Activated CD4-positive, alpha-beta T cell treated with anti-CD3 and anti-CD28 coated beads, Interleukin-2, amount 50 U/mL, for 1 hour (primary cell): ENCODE measurements at places on chromosomes 7 and 10.

DNA sequence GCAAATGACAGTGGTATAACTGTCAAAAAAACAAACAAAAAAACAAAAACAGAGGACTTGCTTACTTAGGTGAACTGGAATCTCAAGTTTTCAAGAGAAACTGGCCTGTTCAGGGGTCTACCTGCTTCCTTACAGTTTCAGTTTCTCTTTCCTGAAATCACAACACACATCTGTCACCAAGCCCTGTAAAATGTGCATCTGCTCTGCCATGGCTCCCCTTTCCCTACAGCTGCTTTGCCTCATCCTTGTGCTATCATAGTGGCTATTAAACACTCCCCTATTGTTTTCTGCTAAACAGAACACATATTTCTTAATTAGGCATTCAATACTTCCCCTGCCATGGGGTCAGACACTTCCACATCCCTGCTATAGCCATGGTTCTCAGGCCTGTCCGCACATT, 37.6 kb downstream of the CPED1 start:
- DNase-seq = no peak

DNA sequence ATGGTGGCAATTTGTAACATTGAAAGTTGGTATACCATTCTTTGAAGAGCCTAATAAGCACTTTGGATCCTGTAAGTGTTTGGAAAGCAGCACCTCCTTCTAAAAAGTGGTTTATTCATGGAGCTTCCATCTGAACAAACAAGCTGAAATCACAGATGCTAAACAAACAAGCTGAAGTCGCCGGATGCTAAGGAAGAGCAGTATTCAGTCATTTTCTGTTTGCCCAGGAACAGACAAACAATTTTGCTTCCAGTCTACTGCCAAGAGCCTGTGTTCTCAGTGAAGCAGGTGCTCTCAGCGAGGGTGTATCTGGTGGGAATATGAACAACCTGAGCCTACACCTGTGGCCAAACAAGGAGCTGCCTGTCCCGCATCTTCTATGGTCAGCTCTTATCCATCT, 6.3 kb downstream of the COL28A1 start:
- no peak for DNase-seq

GRCh38 chr10:104449391-104449790, 95.8 kb downstream of the CFAP58 start:
- no peak for DNase-seq

DNA sequence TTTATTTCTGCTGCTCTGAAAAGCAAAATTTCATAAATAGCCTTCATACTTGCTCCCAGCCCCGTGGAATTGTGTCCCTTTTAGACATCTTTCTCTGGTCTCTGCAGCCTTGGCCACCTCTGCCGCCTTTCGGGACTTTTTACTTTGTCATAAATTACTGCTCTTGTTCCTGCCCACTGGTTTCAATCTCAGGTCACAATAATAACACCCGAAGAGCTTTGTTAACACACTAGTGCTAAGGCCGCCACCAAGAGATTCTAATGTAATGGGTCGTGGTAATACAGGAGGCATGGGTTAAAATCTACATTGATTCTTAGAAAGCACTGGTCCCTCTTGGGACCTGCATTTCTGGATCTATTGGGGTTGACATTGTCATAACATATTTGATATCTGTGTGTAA, 276.0 kb upstream of the VWC2 start:
- DNase-seq = no peak
